ENCODE measurements at places on chromosomes 13 and 19. TPM values are rescaled to one million over a fixed set of nuclear protein-coding genes. Genes with fewer than 3 reads are reported as not detected.

The KANK2 gene
- polyA plus RNA-seq: 25.8 TPM

The CLDND2 gene
- polyA plus RNA-seq: 0.39 TPM

The CCDC61 gene
- 2.9 TPM for polyA plus RNA-seq

The CD33 gene
- polyA plus RNA-seq: 0.75 TPM

The KLHL1 gene
- not detected for polyA plus RNA-seq

The CC2D1A gene
- polyA plus RNA-seq: 31.7 TPM

The INAFM1 gene
- 9.9 TPM for polyA plus RNA-seq

The ZIK1 gene
- 4.4 TPM for polyA plus RNA-seq

The ARRDC2 gene
- 173 TPM for polyA plus RNA-seq

The MTUS2 gene
- polyA plus RNA-seq: 0.14 TPM

The WTIP gene
- polyA plus RNA-seq: 2.9 TPM

The BLOC1S3 gene
- polyA plus RNA-seq: 6.5 TPM

The MCEMP1 gene
- polyA plus RNA-seq: 0.21 TPM

The ZNF506 gene
- 2.4 TPM for polyA plus RNA-seq

The ZNF534 gene
- 0.07 TPM for polyA plus RNA-seq

The SLC25A41 gene
- 0.43 TPM for polyA plus RNA-seq

The ABCC4 gene
- 3.2 TPM for polyA plus RNA-seq

The TTC9B gene
- not detected for polyA plus RNA-seq

The ZNF813 gene
- 0.99 TPM for polyA plus RNA-seq

The FBXL3 gene
- 12.5 TPM for polyA plus RNA-seq

The ATP4B gene
- polyA plus RNA-seq: not detected

The SRRM5 gene
- polyA plus RNA-seq: 1.1 TPM

The CALR gene
- 273 TPM for polyA plus RNA-seq

The POGLUT2 gene
- 1.9 TPM for polyA plus RNA-seq

The FGF14 gene
- 0.01 TPM for polyA plus RNA-seq

The KIR2DL4 gene
- polyA plus RNA-seq: 0.05 TPM

The EID2B gene
- 9.0 TPM for polyA plus RNA-seq

The LIG1 gene
- polyA plus RNA-seq: 5.2 TPM

The ZSCAN4 gene
- not detected for polyA plus RNA-seq

The CLIP3 gene
- 1.0 TPM for polyA plus RNA-seq

The KIR2DL3 gene
- polyA plus RNA-seq: not detected

Measured in psoas muscle (tissue), 8 donors.